ENCODE measurements at places on chromosomes 3 and 15.

- H3K36me3 ChIP-seq: no peaks in the 10 kb centered on the region
- H3K4me1 ChIP-seq: no peaks in the 10 kb centered on the region
- no peak overlapping the region for H3K27ac ChIP-seq
- no peaks in the 10 kb centered on the region for H3K27me3 ChIP-seq
- no peak overlapping the region for H3K4me3 ChIP-seq
Observed at GRCh38 chr3:175432376-175433025, 573.4 kb downstream of the NAALADL2 start.

DNA sequence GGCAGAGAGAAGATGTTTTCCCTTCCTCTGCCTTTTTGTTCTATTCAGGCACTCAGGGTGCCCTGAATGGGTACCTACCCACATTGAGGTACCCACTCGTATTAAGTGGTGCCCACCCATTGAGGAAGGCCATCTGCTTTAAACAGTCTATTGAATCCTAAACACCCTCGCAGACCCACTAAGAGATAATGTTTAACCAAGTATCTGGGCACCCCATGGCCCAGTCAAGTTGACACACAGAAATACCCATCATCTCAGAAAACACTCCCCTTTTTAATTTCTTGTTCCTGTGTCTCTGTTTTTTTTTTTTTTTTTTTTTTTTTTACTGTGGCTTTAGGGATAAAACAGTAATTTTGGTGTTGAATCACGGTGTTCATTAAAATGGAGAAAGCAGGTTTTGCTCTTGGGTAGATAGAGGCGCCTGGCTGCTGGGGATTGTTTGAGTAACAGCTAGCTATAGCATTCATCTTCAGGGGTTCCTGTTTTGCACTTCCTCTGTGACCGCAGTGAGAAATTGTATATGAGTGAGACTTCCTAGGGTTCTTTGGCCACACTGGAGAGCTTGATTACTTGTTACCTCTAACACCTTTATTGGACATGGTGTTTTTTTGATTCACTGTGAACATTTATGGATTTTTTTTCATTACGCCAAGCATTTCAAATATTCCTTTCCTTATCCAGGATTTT, 259.1 kb downstream of the PTPRG start:
- no peaks in the 10 kb centered on the region for H3K36me3 ChIP-seq
- H3K4me3 ChIP-seq: no peak overlapping the region
- no peak overlapping the region for H3K27ac ChIP-seq
- no peaks in the 10 kb centered on the region for H3K27me3 ChIP-seq
- no peaks in the 10 kb centered on the region for H3K4me1 ChIP-seq

- H3K36me3 ChIP-seq: peaks cover 36% of the 10 kb centered on the region
- H3K4me3 ChIP-seq: no peak overlapping the region
- H3K4me1 ChIP-seq: no peaks in the 10 kb centered on the region
- no peak overlapping the region for H3K27ac ChIP-seq
- no peak for DNase-seq
Observed at GRCh38 chr15:41011055-41011815, 58.0 kb downstream of the CHAC1 start.

DNA sequence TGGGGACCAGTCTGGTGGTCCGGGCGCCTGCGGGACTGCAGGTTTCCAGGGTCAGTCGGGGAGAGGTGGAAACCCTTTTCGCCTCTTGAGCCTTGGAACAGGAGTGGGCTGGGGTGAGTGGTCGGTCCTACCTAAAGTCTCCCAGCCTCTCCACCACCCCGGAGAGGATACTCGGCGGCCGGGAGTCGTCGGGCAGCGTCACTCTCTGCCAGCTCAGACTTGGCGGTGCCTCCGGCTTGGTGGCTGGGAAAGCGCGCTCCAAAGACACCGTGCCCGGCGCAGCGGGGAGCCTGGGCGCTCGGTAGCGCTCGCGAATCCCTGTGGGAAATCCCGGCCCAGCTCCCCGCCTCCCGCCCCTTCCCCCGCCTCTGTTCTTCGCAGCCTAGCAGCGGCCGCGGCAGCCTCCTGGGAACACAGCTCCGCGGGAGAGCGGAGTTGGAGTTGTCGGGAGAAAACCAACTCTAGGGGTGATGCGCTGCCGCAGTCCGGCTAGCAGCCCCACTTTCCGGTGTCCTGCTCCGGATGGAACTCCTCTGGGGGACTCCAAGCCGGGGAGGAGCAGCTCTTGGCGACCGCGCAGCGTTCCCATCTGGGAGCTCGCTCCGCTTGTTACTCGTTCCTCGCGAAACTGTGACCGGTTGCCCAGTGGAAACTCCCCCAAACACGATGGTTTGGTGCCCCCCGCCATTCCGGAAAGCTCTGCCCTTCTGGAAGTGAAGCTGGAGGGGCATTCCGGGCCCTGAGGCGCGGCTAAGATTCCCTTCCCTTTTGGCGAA, 1.4 kb downstream of the EPHB1 start:
- H3K4me1 ChIP-seq: no peaks in the 10 kb centered on the region
- no peak overlapping the region for H3K27ac ChIP-seq
- no peak for DNase-seq

DNA sequence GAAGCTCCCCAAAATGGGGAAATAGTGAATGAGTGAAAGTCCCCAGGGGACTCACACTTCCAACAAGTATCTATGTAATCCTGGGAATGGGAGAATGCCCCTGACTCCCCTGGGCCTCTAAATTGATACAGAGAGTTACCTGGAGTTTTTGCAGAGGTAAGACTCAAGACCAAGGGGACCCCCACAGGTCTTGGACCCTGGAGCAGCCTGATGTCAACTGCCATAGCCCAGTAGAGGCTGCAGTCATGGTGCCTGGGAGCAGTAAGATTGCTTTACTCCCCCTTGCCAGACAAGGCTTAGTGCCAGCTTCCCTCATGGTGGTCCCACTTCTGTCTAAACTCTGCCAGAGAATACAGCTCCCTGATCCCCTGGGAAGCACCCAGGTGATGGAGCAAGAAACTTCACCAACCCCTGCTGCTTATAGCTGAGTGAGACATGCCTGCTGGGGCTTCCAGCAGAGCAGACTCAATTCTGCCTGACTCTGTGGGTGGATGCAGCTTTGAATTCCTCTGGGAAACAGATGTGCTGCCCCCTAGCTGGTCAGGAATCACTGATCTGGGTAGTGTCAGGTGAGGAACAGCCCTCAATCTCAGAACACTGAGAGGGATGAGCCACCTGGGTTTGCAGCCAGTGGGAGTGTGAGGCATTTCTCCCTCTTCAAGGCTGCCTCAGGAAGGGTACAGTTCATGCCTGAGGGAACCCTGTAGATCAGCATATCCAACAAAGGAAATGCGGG, 485.9 kb downstream of the NSUN3 start:
- no peak overlapping the region for H3K4me3 ChIP-seq
- H3K27me3 ChIP-seq: no peaks in the 10 kb centered on the region
- no peaks in the 10 kb centered on the region for H3K4me1 ChIP-seq
- no peaks in the 10 kb centered on the region for H3K36me3 ChIP-seq
- H3K27ac ChIP-seq: no peak overlapping the region

Measured in naive thymus-derived CD4-positive, alpha-beta T cell (primary cell).